ENCODE measurements at places on chromosomes 5 and 9.

DNA sequence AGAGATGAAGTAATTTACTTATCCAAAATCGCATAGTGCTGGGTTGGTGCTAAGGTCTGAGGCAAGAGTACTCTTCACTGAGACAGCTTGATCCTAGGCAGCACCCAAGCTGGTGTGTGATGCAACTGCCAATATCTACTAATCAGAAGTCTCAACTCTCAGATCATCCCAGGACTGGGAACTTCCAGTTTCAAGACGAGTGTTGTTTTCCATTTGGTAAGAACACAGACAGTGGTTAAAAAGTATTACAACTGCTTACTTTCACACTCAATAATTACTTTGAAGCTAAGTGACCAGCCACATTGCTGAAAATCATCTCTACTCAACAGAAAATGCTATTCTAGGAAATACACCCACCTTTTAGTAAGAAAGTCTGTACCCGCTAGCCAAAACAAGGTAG, 45.3 kb downstream of the FBXW11 start:
- no peak for DNase-seq

DNA sequence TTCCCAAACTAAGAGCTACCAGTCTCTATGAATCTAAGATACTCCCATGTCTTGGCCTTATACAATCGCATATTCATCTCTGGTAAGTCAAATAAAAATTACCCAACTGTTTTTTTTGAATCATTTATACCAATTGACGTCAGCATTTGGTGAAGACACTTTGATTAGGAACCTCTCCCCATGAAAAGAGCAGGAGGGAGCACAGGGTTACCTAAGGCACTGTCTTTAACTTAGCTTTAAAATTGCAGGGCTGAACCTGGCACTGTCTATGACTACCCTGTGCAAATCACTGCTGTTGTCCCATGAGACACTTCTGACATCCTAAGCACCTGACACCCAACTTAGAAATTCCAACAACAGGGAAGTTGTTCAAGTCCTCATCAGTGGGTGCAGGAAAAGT, 586.4 kb downstream of the MAT2B start:
- no peak for DNase-seq

GRCh38 chr9:73805853-73806458, 654.3 kb downstream of the ANXA1 start:
- no peak for DNase-seq

- DNase-seq = no peak
These were observed 29.4 kb upstream of the IL17B start for GRCh38 chr5:149408252-149409099.

GRCh38 chr5:73818357-73818756, 192.4 kb downstream of the ARHGEF28 start:
- DNase-seq = no peak

DNA sequence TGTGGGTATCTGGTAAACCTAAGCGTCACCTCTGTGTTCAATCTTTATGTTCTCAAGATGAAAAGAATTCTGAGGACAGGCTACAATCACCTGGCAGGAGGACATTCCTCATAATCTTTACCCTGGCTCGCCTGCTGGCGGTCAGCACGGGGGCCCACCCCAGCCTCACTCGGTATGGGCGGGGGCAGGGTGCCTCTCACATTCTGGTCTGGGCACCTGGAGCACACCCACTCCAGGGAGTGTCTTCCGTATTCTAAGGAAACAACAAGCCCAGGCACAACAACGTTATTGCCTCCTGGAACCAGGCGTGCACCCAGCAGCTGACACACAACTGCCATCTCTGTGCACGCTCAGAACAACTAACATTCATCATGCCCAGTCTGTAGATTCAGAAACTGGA, 179.8 kb downstream of the ROR2 start:
- no peak for DNase-seq

DNA sequence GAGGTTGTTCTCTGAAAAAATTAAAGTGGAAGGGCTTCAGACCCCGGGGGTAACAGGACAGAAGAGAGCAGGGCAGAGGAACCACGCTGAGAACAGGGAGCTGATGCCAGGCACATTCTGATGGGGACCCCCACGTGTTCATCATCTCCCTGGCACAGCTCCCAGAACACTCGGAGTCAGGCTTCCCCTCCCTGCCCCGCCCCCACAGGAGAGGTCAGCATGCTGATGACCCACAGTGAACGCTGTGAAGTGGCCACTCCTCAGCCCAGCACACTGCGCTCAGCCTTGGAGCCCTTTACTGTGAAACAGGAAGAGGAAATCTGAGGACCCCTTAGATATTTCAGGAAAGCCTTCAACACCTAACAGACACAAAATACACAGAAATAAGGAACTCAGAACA, 16.4 kb downstream of the RETREG1 start:
- no peak for DNase-seq

DNA sequence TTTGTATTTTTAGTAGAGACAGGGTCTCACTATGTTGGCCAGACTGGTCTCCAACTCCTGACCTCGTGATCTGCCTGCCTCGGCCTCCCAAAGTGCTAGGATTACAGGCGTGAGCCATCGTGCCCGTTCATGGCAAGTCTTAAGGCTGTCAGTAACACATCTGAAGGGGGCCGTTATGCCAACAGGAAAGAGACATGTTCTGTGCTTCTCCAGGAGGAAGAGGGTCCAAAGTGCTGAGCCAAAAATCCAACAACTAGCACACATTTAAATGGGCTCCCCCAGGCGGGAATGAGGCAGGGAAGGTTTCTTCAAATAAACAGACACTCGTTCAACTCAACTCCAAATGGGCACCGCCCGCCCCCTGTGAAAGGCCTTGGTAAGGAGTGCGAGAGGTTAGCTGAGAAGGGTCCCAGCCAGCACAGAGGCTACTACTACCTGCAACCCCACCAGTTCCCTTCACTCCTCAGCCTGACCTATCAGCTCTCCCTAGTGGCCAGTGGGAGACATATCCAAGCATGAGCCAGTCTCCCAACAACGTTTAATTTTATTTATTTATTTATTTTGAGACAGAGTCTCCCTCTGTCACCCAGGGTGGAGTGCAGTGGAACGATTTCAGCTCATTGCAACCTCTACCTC, 84.1 kb upstream of the DMRT1 start:
- DNase-seq = no peak

GRCh38 chr9:133163504-133164172, at the start of gene GBGT1:
GBGT1 (minus strand) TSS chr9:133163914; CDS start chr9:133162412, 1,502 bp downstream.
- no peak for DNase-seq

- DNase-seq = no peak
These were observed 13.1 kb downstream of the MARCHF6 start for GRCh38 chr5:10366310-10367272.

DNA sequence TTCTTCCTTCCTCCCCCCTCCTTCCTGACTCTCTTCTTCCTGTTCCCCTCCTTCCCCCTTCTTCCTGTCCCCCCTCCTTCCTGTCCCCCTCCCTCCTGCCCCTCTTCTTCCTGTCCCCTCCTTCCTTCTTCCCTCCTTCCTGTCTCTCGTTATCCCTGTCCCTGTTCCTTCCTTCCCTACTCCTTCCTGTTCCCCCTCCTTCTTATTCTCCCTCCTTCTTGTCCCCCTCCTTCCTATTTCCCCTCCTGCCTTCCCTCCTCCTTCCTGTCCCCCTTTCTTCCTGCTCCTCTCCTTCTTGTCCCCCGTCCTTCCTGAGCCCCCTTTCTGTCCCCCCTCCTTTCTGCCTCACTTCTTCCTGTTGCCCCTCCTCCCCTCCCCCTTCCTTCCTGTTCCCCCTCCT, 70.6 kb downstream of the COL5A1 start:
- DNase-seq = no peak

GRCh38 chr9:98805506-98806272, 1.8 kb upstream of the GALNT12 start:
- no peak for DNase-seq

GRCh38 chr5:18483451-18483850, 849.2 kb downstream of the TAF11L14 start:
- no peak for DNase-seq

DNA sequence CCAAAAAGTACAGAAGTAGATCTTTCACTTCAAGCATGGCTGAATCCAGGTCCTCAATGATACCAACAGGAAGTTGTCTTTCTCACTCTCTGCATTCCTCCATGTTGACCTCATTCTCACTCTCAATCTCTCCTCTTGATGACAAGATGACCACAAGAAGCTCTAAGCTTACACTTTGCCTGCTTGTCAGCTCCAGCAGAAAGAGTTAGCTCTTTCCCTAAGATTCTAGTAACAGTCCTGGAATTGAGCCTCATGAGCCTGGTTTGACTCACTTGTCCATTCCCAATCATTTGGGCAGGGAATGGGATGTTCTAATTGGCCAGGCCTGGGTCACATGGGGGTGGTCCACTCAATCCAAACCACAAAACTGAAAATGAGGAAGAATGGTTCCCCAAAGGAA, 3.3 kb upstream of the CLTA start:
- no peak for DNase-seq

- no peak for DNase-seq
These were observed 48.2 kb downstream of the GABBR2 start for GRCh38 chr9:98660541-98660940.

GRCh38 chr9:15295761-15296405, 11.1 kb downstream of the TTC39B start:
- peak; percentile 82 for DNase-seq

GRCh38 chr9:97388721-97389238, 23.1 kb upstream of the TDRD7 start:
- no peak for DNase-seq

DNA sequence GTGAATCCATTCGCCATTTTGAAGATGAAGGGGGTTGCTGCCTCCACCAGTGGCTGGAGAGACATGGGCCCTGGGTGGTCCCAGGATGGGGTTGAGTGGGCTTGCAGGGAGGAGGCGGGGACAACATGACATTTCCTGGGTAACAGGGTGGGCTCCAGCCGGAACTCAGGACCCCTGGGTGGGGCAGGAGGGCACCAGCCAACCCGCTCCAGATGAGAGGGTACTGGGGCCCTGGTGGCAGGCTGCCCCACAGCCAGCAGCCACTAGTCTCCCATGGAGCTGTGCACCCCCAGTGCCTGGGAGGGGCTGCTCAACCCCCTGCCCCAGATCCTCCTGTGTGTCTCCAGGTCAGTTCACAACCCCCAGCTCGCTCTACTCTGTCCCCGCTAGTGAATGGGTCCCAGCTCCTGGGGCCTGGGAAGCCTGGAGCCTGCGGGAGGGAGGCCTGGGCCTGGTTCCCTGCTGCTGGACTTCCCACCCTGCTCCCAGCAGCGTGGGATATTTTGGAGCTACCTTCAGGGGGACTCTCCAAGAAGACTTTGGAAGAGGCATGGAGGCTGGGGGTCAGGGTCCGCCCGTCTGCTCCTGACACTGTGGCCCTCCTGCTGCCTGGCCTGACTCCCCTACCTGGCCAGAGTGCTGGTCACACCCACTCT, 55.9 kb downstream of the AHRR start:
- no peak for DNase-seq

DNA sequence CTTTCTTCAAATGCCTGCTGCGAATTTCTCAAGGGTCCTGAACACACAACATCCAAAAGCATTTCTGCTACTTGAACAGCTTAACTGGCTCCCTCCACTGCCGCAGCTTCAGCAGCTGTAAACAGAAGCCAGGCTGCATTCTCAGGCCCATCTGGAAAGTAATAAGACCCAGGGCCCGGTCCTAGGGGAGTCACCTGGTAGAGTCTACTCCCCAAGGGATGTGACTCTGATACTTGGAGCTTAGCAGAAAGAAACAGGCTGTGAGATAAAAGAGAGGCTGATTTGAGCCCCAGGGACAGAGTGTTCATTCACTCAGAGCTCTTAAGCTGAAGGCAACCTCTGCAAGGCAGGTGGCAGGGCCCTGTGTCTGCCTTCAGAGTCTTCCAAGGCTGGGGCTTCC, 356.8 kb downstream of the SPOCK1 start:
- DNase-seq = no peak

All from CD8-positive, alpha-beta T cell (primary cell).